ENCODE measurements at places on chromosomes 2 and 18.

DNA sequence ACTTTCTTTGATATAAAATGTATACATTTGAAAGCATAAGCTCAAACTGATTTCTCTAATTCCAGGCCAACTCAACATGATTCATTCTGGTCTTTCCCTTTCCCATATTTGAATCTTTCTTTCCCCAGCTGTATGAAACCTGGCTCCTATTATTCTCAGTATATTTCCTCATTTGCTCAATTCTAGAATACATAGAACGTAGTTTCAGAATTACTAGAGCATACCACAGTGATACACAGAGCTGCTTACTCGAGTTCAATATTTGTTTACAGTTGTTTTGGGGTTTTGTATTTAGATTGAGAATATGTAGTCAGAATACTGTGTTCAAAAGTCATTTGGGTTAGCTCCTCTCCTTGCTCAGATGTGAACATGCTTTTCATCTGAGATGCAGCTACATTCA is 43.0 kb downstream of the TNFRSF11A start:
- no peak for DNase-seq

- no peak for DNase-seq
These were observed 651 bp upstream of the STAM2 start for GRCh38 chr2:152176113-152176714.

- no peak for DNase-seq
These were observed 207.6 kb downstream of the ANAPC1 start for GRCh38 chr2:111676291-111676822.

DNA sequence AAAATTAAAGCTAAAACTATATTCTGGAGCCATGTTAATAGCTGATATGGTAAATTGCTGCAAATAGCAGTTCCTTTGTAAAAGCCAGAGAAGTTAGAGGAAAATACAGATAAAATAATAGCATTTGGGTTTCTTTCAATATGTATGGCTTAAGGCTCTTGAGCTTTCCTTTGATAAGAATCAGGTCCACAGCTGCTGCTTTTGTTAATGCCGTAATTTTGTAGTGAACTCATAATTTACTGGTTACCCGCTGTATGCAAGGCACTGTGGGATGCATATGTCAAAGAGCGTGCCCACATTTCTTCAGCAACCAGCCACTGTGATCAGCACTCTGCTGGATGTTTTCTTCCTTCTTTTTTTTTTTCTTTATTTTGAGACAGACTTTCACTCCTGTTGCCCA is 79.1 kb downstream of the MOGAT1 start:
- DNase-seq: no peak

- DNase-seq: no peak
These were observed 31.0 kb downstream of the INSIG2 start for GRCh38 chr2:118119158-118119727.

DNA sequence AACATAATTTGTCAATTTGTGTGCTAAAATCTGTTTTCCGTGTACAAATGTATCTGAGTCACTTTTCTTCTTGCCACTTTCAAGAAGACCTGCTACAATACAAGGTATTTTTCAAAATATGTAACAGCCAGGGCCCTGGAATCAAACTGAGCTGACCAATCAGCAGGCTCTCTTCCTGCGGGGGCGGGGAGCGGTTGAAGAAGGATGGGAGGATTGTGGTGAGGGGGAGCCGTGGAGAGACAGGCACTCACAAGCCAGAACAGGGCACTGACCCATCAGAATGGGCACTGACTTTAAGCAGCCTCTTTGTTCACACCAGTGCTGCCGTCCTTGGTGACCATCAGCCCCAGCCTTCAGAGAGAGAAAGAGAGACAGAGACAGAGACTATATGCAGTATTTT is 40.6 kb upstream of the CCNYL1 start:
- no peak for DNase-seq

All from NCI-H187 (cell line).